ENCODE measurements at places on chromosomes 12 and 14.

- no peak for DNase-seq
Observed at GRCh38 chr12:13799574-13799973, 181.8 kb downstream of the GRIN2B start.

- no peak for DNase-seq
Observed at GRCh38 chr12:31353750-31354708, 28.1 kb upstream of the SINHCAF start.

DNA sequence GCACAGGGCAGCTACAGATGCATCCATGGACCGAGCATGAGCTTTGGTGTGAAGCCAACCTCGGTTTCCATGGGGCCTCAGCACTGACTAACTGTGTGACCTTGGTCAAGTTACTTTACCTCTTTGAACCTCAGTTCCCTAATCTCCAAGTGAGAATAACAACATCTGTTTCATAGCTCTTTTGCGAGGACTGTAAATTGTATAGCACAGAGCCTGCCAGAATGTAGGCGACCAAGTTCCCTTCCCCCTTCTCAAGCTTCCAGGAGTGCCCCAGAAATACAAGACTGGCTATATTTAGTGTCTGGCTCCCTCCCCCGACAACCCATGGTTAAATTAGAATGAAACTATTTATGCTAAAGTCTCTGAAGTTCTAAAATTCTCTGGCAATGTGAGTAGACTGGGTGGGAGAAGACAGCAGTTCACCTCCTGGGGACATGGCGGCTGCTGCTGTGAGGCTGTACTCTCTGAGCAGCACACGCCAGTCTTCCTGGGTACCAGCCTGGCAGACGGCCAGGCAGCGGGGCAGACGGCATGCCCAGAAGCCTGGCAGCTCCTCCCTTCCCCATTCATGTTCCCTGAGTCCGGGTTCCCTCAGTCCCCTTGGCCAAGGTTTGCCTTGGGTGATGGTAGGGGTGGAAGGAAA, 22.0 kb upstream of the TMED10 start:
- DNase-seq: no peak

- DNase-seq: no peak
Observed at GRCh38 chr12:64840119-64840518, 15.7 kb downstream of the TBC1D30 start.

DNA sequence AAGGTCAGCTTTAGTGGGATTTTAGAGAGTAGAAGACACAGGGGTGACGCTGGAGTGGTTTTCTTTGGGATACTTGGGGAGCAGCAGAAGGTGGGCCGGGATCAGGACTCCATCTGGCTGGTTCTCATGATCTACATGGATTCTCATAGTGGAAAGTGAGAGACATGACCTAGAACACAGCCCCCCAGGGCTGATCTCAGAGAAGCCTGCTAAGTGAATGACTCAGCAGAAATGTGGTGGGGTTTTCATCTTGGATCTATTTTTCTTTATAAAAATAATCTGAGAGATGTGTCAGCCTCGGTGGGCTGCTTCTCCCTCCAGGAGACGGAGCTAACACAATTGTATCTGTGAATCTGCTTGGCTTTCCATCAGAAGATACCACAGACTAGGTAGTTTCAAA, 484.4 kb downstream of the TMEM121 start:
- DNase-seq: no peak

- DNase-seq: peak; percentile 83
Observed at GRCh38 chr12:12837025-12837812, 24.1 kb downstream of the DDX47 start.

DNA sequence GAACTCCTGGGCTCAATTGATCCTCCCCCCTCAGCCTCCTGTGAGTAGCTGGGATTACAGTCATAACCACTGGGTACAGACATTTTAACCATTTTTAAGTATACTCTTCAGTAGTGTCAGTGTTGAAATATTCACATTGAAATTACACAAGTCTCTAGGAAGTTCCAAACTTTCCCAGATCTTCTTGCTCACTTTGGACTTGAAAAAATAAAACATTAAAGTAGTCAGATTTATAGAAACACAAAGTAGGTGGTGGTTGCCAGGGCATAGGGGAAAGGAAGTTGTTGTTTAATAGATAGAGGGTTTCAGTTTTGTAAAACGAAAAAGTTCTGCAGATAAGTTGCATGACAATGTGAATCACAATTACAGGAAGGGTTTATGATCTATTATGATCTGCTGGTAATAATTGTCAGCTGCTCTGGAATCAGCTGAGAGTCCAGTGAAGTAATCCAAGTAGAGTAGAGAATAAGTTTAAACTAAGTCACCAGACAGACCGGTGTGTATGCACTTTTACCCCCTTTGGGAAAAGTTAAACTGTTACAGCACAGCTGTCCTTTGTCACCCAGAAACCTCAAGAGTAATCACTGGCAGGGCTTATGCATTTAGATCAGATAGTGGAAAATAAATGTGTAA, 27.4 kb downstream of the PCNX1 start:
- no peak for DNase-seq

DNA sequence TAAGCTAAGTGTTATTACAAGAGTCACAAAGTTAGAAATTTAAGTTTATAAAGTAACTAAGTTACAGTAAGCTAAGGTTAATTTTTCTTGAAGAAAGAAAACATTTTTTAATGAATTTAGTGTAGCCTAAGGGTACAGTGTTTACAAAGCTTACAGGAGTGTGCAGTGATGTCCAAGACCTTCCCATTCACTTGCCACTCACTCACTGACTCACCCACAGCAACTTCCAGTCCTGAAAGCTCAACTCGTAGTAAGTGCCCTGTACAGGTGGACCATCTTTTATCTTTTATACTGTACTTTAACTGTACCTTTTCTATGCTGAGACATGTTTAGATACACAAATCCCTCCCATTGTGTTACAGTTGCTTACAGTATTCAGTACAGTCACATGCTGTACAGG, 60.9 kb upstream of the TMEM263 start:
- DNase-seq: no peak
